ENCODE measurements at places on chromosomes 2 and 18. TPM values are rescaled to one million over a fixed set of nuclear protein-coding genes. Genes with fewer than 3 reads are reported as not detected.

Gene GRHL1
- 0.37 TPM for total RNA-seq

Gene ZC3H6
- 2.0 TPM for total RNA-seq

Gene ELOA2
- not detected for total RNA-seq

Gene STPG4
- not detected for total RNA-seq

Gene MARCHF4
- 1.5 TPM for total RNA-seq

Gene HSBP1L1
- total RNA-seq: 5.2 TPM

Gene GPR45
- total RNA-seq: not detected
